ENCODE measurements at places on chromosomes 13 and 19.

- DNase-seq = no peak
Observed at GRCh38 chr13:51158880-51159518, 47.9 kb upstream of the C13orf42 start.

GRCh38 chr13:46184277-46184699, 2.3 kb upstream of the LCP1 start:
- DNase-seq = peak; percentile 28

DNA sequence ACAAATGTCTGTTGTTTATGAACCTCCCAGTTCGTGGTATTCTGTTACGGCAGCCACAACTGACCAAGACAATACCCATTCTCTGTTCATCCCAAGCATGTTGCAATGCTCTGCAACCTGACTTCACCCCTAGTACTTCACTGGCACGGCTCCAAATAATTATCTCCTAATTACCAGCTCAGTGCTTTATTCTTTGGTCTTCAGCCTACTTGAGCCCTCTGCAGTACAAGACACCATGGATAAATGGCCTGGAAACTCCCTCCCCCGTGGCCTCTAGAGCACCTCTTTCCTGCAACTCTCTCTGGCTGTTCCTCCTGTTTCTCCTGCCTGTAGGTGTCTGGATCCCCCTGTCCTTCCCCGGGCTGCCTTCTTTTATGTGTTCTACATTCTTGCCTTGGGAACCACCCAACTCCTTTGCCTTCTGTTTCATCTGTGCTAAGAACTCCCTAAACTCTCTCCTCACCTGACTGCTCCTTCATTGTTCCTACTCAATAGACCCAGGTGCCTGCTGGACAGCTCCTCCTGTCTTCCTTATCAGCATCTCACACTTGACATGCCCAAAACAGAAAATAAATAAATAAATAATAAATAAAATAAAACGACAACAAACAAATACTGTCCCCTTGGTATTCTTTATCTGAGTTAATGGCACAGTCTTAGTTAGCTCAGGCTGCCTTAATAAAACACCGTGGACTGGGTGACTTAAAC, 200.4 kb upstream of the IPO5 start:
- DNase-seq = no peak

GRCh38 chr13:42272804-42273175, 838 bp downstream of the AKAP11 start:
- no peak for DNase-seq

DNA sequence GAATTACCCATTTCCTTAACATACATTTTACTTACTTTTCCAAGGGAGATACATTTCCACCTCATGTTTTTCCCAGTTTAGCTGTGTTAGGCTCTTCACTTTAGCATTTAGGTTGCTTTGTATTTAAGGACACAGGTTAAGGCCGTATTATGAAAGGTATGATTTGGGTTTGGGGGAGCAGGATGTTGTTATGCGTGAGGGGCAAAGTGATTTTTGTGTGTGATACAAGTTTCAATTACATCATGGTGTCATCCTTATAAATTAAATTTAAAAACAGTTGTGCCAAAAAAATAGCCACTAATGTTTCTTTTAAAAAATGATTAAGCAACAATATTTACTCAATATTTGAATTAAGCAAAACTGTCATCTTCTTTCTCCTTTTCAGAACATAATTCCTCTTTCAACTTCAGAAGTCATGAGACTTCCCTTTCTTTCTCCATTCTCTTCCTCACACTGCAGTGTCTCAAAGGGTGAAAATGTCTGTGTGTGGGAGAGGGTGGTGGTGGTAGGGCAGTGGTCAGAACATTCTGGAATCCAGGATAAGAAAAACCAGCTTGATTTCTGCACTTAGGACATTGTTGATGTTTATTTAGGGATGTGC, 126.2 kb downstream of the KCNRG start:
- no peak for DNase-seq

GRCh38 chr13:99960663-99961311, 10.8 kb downstream of the ZIC5 start:
- no peak for DNase-seq

DNA sequence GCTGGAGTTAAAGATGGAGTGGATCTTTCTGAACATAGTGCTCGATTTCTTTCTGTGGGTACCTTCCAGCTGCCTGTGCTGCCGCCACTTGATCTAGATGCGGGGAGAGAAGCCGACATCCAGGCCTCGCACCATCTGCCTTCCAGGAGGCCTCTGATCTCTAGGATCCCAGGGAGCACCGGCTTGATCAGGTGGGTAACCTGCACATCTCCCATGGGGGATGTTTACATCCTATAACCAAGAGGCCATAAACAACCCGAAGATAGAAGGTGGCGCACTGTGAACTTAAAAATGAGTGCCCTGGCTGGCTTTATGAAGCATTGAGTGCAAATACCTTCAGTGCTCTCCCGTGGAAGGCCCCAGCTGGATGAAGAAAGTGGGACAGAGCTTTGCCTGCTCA, at the start of gene C13orf42:
Gene C13orf42 (minus strand): TSS at position 101 of the 400 bp plus-strand sequence. CDS start 65 bp downstream, at position 36.
- no peak for DNase-seq
